Type B pancreatic cell (in vitro differentiated cells): ENCODE measurements at places on chromosomes 12 and 14. TPM values are rescaled to one million over a fixed set of nuclear protein-coding genes. Genes with fewer than 3 reads are reported as not detected.

Gene SIRT4
- total RNA-seq = 2.0 and 2.7 TPM in 2 replicates

Gene HOXC6
- total RNA-seq = 4.8 and 23.0 TPM in 2 replicates

Gene BATF
- 2.2 and 2.6 TPM in 2 replicates for total RNA-seq

Gene KRT71
- 0.50 TPM in 1 of 2 replicates, not detected in the other for total RNA-seq

Gene HPD
- 0.92 TPM in 1 of 2 replicates, not detected in the other for total RNA-seq
